ENCODE measurements at places on chromosomes 11 and 22.

DNA sequence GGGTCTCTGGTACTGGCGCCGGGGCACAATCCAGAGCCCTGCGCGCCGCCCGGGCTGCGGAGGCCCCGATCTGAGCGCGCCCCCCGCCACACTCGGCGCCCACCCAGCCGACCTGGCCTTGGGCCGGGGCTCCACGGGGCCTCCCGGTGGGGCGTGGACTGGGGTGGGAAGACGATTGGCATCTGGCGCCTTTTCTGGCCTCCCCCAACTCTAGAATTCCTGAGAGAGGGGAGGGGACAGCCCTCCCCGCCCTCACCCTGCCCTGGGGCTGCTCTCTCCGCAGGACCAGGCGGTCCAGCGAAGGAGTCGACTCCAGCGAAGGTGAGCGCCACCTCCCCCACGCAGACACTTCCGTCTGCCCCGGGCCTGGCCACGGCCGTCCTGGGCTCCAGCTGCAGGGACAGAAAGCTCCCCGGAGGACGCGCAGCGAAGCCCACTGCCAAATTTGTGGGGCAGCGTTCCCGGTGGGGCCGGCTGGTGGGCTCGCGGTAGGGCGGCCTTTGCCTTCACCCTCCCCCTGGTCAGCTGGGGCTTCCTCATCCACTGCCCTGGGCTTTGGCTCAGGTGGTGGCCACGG, 593 bp downstream of the SSH3 start:
- no peak for DNase-seq

- DNase-seq = no peak
Observed at GRCh38 chr11:82898241-82898640, 2.0 kb downstream of the PRCP start.

DNA sequence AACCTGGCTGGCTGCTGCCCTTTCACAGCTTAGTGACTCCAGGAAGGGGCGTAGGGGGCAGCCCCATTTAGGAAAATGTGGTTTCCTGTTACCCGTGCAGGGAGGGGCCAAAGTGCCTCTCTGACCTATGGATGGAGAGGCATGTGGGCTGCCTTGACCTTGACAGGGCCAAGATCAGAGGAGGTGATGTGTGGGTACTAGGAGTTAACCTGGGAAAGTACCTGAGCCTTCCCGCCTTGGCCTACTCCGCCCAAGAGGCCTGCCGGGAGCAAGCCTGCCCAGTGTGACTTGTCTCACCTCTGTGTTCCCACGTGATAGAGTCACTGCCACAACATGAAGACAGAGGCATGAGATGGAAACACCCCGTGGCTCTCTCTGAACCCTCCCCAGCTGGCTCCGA, 33.4 kb downstream of the GRAMD4 start:
- no peak for DNase-seq

DNA sequence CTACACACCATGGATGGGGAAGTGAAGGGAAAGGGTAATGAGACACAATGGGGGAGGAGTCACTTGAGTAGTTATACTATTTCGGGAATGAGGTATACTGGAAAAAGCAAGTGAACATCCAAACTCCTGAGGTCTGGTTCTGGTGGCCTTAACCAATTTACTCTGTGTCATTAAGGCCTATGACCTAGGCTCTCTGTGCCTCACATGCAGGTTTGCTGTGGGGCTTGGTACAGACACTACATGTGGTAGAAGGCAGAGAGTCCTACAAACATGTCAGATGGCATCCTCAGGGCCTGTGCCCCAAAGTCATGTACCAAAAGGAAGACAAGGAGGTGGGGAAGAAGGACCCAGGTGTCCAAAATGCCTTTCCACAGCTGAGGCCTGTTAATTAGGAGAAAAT, 98.9 kb downstream of the TRIM29 start:
- DNase-seq = no peak

DNA sequence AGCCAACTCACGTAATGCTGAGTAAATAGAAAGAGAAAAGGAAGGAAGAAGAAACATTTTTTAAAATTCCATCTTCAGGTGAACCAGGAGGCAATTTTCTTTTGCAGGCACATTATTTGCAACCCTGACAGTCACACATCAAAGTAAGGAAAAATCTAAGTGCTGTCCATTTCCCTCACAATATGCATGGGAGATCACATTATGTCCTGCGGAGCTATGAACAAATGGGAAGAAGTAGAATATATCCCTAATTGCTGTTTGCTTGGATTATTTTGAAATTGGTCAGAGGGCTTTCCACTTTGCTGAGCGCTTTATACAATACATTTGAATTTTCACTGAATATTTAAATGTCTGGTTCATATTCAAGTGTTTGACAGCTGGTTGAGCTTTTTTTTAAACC, 133.8 kb upstream of the API5 start:
- DNase-seq = no peak

DNA sequence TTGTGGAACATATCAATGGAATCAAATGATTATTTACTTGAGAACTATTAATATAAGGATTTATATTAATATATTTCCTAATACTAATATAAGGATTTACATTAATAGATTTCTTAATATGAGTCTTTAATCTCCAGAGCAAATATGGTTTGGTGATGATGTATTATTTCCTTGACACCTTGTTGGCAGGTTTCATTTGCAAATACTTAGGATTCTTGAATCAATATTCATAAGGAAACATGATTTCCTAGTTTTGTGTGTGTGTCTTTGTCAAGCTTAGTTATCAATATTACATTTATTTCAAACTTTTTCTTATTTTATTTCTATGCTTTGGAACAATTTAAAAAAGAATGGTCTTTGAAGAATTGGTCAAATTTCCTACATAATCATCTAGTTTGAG, 138.5 kb downstream of the RAB38 start:
- DNase-seq = no peak

GRCh38 chr11:116219171-116219635, 553.6 kb downstream of the BUD13 start:
- DNase-seq = no peak

GRCh38 chr22:26487996-26488395, 4.3 kb downstream of the SRRD start:
- DNase-seq = no peak

GRCh38 chr22:19113429-19113828, 8.8 kb downstream of the DGCR2 start:
- no peak for DNase-seq

- no peak for DNase-seq
Observed at GRCh38 chr11:75668451-75669297, at the start of gene MAP6. MAP6 (minus strand) TSS chr11:75669038; CDS start chr11:75668369, 669 bp downstream.

GRCh38 chr11:19320827-19321226, 80.1 kb upstream of the E2F8 start:
- DNase-seq = no peak

DNA sequence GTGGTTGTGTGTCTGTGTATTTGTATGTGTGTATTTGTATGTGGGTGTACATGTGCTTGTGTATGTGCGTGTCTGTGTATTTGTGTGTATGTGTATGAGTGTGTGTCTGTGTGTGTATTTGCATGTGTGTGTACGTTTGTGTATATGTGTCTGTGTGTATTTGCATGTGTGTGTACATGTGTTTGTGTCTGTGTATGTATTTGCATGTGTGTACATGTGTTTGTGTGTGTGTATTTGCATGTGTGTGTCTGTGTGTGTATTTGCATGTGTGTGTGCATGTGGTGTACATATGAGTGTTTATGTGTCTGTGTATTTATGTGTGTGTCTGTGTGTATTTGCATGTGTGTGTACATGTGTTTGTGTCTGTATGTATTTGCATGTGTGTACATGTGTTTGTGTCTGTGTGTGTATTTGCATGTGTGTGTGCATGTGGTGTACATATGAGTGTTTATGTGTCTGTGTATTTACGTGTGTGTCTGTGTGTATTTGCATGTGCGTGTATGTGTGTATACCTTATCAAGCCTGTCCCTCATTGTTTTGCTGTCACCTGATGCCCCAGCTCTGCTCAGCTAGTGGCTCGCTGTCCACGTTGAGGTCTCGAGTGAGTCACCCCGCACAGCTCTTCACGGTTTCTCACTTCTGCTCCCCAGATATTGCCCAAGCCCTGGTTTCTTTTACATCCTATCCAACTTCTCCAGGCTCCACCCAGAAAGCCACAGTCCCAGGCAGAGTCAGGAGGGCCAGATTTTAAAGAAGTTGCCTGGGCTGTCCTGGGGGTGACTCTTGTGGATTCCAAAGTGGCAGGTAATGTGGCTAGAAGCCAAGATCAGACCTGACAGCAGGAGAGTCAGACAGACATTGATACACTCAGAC, 15.2 kb downstream of the MB start:
- peak; percentile 53 for DNase-seq

DNA sequence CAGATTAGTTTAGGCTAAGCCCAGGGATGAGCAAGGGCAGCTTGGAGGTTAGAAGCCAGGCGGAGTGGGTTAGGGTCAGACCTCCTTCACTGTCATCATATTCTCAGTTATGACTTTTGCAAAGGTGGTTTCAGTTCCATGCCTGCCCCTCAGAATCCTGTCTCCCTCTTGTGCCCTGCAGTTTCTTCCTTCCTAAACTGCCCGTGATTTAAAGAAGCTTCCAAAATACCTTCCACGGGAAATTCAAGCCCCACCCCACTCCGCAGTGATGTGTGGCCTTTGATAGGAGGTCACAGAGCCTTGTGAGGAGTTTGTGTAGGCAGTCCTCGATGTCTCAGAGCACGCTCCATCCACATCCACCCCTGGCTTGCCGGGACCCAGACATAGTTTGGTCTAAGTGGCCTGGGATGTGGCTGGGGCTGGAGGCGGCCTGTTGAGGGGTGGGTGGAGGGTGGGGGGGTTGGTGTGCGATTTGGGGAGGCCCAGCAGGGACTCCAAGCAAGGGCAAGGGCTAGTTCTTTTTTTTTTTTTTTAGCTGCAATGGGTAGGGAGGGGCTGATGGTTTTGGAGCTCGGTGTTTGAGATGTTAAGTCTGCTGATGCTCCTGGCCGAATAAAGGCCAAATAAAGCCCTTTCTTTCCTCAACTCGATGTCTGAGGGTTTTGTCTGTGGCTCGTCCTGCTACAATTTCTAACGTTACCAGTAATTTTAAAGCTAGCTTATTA, 1.6 kb upstream of the IFITM1 start:
- no peak for DNase-seq

DNA sequence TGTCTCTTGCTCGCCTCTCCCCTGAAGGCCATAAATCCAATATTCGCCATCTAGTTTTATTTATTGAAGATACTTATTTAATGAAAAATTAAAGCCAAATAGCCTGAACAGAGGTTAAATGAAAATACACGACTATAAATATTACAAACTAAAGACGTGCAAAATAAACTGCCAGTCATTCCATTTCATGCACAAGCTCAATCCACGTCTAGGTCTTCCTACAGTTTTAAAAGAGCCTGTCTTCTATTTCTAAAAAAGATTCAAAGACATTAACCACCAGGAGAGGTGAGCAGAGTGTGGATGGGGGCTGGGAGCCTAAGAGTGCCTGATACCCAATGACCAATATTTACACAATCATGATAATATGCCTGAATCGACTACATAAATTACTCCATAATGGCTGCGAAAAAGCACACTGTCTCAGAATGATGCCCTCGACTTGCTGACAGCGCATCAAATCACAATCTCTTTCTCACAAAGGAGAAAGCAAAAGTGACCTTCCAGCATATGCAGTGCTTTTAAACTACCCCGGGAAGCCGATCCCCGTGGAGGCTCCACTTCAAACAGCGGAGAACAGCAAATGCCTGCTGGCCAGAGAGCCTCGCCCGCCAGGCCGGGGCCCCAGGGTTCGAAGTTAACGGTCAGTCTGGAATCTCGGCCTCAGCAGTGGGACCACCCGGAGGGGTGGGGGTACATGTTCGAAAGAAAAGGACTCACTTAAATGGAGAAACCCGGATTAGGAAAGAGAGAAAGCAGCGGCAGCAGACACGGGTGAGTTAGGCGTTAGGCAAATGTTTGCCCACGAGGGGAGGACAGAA, 1.7 kb downstream of the FCHSD2 start:
- no peak for DNase-seq

DNA sequence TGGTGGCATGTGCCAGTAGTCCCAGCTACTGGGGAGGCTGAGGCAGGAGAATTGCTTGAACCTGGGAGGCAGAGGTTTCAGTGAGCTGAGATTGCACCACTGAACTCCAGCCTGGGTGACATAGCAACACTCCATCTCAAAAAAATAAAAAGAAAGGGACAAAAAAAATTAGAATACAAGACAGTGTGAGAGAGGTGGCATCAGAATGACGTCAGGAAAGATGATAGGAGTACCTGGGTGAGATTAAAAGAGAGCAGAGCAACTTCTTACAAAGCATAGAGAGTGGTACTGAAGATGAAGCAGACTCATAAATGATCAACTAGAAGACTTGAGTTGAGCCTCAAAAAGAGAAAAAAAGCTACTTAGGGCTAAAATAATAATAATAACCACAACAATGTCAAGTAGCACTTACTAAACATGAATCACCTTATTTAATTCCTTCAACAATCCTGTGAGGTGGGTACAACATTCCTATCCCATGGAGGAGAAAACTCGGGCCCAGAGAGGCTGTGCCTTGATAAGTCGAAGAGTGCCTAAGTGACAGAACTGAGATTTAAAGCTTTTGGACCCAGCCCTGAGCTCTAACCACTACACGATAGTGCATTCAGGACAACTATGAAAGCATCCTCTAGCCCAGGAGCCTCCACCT, 5.2 kb upstream of the SLN start:
- DNase-seq = no peak

DNA sequence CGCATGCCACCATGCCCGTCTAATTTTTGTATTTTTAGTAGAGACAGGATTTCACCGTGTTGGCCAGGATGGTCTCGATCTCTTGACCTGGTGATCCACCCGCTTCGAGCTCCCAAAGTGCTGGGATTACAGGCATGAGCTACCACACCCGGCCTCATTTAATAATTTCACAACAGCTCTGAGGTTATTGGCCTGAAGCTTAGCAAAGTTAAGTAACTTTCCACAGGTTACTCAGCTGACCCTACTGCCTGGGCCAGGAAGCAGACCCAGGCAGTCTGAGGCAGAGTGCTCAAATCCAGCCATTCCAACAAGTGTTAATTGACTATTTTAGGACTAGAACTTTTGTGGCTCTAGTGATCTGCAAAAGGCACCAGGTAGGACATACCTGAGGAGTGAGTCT, 52.2 kb upstream of the L3MBTL2 start:
- no peak for DNase-seq

Measured in T1000 (cell line).